ENCODE measurements at places on chromosomes 1 and 21. TPM values are rescaled to one million over a fixed set of nuclear protein-coding genes. Genes with fewer than 3 reads are reported as not detected.

The SDC3 gene
- 36.0 TPM for polyA plus RNA-seq

The S100PBP gene
- 23.7 TPM for polyA plus RNA-seq

The HLX gene
- 17.0 TPM for polyA plus RNA-seq

The KCNK1 gene
- 1.3 TPM for polyA plus RNA-seq

The CFHR4 gene
- polyA plus RNA-seq, result not detected

Data from hindlimb muscle (tissue), 1 donor.